ENCODE measurements at places on chromosomes 12 and 14.

DNA sequence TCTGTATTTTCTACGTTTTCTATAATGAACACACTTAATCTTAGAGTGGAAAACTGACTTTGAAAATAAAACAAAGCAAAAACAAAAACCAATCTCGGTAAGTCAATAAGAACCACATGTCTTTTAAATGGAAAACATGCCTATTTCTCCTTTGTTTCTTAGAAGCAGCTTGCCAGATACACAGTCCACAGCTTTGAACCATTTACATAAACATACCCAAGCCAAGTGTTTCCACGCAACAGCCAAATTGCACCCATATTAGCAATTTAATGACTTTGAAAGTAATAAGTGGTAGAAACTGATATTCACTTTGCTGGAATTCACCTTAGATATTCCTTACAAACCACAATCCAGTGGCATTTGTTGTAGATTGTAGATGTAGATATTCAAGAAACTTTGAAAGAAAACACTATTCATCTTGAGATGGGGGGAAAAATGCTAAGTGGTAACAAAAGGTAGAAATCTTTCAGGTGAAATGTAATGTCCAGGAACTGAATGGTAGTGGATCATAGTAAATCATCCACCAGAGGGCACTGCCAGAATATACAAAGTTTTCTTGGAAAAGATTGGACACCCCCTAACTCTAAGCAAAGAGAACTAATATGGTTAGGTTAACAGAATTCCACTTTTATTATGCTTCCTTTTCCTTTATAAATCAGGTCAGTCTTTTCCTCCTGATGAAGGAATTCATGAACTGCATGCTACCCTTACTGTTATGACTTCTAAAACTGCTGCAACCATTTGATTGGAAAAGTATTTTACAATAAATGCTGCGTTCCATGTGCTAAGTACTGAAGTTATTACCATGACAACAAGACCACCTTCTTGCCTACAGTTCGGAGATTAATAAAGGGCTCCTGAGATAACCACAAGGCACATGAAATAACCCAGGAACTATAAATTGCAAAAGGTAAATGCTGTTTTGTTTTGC, 69.8 kb downstream of the RERG start:
- DNase-seq, result no peak

GRCh38 chr12:118494776-118495175, 118.4 kb downstream of the SUDS3 start:
- DNase-seq, result no peak

DNA sequence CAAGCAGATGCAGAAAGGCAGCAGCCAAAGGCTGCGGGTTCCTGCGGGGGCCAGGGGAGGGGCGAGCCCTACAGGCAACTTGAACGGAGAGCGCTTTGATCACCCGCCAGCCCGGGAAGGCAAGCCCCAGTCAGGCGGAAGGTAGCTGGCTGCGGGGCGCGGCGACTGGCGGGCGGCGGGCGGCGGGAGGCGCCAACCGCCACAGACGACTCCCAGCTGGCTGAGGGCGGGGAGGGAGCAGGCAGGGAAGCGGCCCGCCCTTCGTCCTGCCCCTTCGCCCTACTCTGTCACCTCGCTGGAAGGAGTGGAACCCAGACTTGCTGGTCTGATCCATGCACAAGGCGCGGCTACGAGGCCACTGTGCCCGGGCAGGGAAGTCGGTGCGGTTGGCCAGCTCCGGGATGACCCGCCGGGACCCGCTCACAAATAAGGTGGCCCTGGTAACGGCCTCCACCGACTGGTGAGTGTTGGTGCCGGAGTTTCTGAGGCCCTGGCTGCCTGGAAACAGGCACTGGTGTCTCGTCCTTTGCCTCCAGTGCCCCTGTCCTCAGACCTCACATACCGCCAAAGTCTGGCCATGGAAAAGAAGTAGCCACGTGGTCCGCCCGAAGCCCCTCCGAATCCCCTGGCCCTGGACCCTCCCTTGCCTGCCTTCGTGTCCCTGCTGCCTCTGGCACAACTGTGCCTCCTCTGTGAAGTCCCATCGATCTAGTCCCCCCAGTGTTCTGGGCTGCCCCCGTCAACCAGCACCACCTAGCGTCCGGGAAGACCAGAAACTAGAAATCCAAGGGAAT, 15.4 kb upstream of the CARMIL3 start:
- peak; percentile 76 for DNase-seq

DNA sequence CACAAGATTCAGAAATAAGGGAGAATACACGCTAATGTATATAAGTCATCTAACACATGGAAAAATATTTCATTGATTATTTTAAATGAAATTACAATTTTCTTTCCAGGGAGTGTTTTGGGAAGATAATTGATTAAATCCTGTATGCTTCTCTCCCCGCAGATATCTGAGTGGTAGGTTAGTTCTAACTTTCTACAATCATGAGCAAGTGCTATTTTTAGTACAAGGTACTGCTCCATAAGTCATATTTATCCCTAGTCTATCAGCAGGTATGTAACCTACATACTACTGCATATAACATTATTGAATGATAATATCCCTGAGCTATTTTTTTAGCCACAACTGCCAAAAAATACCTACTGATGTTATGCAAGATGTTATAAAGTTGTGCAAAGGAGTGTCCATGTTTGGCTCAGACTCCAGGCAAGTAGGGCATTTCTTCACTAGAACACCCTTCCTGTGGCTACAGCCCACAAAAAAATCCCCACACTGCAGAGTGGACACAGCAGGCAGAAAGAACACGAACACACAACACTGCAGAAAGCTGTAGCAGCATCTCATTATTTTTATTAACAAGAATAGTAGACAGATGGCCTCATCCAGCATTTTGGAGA, 87.0 kb downstream of the SEC23A start:
- no peak for DNase-seq

GRCh38 chr14:78448164-78449094, 278.3 kb downstream of the NRXN3 start:
- DNase-seq, result no peak
